ENCODE measurements at places on chromosomes 4 and X. TPM values are rescaled to one million over a fixed set of nuclear protein-coding genes. Genes with fewer than 3 reads are reported as not detected.

DNA sequence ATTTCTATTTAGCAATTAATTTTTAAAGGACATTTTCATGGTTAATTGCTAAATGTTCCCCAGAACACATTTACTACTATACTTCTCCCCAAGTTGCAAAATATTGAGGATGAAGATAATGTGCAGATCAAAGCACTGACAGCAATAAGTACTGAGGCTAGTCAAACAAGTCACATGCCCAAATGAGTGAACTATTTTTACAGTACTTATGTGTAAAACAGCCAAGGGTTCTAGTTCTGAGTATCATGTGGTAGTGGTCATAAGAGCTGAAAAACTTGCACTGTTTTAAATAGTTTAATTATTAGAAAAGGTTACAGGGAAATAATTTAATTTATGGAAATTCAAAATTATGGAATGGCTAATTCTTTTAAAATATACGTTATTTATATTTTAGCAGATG is 3.8 kb downstream of the GALNTL6 start:
- DNase-seq, result no peak

DNA sequence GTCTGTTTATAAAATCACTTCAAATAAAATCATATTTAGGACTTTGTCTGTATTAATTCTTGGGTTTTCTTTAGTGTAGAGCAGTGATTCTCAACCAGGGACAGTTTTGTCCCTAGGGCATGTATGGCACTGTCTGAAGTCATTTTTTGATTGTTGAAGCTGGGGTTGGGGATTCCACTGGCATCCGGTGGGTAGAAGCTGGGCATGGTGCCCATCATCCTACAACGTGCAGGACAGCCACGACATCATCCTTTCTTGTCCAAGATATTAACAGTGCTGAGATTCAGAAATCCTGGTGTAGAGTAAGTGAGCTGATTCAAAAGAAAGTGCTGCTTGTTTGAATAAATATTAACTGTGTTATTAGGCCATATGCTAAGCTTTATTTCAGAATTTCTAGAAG is 28.6 kb downstream of the DCLK2 start:
- DNase-seq, result no peak

The DCAF8L2 gene
- not detected for total RNA-seq

- no peak for DNase-seq
Observed at GRCh38 chr4:8200302-8200975, 1.3 kb downstream of the SH3TC1 start.

DNA sequence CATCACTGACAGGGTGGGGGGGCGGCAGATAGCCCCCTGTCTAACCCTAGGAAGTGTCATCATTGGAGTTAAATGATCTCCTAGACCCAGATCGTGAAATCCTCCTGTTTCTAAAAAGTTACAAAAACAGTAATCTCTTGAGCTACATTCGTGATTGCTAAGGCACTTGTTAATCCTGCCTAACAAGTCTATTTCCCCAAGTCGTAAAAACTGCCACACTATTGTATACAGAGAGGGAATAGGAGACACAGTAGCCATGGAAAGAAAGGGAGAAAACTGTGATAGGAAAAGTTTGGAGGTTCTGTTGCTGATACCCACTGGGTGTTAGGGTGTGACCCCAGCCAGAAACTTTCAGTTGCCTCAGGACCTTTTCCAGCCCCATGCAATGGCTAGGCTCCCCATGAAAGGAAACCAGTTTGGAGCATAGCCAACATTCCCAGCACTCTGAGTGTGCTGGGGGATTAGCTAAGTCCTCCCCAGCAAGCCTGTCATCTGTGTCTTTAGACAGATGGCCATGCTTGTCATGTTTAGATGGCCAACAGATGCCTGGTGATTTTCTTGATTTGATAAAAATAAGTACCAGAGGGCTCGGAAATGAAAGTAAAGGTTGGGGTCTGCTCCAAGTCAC is 63.3 kb upstream of the ANXA10 start:
- DNase-seq, result no peak

DNA sequence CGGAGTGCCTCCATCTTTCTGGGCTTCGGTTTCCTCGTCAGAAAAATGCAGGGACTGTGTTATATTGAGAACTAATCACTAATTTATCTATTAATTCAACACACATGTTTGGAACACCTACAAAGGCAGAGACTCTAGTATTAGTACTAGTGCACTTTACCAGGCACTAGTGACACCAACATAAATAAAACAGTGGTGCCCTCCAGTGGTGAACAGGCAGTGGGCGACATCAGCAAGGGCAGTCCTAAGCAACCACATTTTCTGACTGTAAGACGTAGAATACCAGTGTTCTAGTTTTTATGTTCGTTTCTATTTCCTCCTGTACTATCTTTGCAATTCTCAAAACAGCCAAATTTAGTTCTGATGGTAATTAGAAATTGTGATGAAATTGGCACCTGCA is 69.1 kb upstream of the UCP1 start:
- DNase-seq, result peak; percentile 69

DNA sequence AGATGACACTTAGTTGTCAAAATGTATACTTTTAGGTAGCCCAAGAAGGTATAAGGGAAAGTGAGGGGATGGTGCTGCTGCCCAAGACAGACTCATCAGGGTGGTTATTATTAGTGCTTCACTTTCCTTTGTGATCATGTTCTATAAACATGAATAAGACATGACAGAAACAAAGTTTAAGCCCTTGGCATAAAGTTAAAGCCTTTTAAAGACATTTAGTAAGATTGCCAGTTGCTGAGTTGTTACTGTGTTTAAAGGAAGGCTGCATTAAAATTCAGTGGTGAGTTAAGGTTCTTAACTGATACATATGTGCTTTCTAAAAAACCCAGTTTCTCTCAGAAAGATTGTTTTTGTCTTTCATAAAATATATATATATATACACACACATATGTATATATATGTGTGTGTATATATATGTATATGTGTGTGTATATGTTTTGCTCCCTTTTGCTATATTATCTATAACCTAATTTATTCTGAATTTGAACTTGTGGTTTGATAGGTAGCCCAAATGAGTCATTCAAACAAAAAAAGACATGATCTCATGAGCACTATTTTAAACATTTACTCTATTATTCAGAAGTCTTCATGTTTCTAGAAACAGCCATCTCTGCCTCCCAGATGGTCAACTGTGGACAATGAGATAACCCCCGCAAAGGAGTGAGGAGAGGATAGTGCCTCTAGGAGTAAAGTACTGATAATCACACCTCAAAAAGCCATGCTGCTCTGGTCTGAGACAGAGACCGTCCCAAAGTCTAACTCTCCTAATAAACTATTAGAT is 98.1 kb upstream of the OTUD4 start:
- DNase-seq, result no peak

- no peak for DNase-seq
Observed at GRCh38 chrX:119082278-119082677, 9.5 kb downstream of the CT47C1 start.

The POF1B gene
- total RNA-seq, result not detected

- DNase-seq, result no peak
Observed at GRCh38 chr4:151569650-151570049, 160.7 kb downstream of the FHIP1A start.

DNA sequence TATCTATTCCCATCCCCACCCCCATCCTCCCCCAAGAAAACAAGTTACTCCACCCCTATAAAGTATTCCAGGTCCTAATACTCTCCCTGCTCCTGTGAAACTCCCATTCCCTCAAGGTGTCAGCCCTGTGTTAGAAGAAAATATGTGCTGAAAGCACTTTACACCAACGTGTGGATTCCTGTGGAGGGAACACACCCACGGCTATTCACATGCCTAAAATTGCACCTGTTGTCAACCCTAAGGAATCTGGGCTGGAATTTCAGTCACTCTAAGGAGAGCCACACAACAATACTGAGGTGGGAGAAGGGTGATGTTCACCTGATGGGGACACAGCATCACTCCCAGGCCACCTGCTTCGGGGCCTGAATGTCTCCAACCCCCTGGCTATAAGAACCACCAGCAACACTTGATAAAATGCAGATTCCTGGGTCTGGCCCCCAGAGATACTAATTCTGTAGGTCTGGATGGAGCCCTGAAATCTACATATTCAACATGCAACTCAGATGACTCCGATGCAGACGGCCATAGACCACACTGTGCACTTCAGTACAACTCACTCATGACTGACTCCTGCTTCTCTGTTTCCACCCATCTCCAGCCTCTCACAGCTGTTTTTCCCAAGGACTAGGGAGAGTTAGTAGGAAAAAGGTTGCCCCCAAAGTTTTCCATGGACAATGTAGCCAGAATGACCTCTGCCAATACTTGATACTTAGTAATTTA is 15.8 kb downstream of the SCD5 start:
- peak; percentile 31 for DNase-seq

The ADH1A gene
- not detected for total RNA-seq

The CSAG3 gene
- not detected for total RNA-seq

DNA sequence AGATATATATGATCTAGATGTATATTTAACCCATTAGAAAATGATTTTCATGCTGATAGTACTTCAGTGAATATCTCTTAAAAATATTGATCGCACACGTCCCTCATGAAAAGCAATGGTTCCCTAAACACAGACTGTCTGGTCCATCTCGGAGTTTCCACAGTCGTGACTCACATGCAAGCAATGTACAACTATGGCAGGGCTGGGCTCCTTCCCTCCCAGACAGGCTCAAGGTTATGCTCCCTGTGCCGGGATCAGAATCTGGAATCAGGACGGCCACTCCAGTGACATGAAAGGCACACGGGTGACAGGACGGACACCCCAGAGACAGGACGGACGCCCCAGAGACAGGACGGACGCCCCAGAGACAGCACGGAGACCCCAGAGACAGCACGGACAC is 40.2 kb upstream of the PPP2R3B start:
- peak; percentile 35 for DNase-seq

- no peak for DNase-seq
Observed at GRCh38 chr4:385934-386707, 48.5 kb downstream of the ZNF141 start.
